ENCODE measurements at places on chromosomes 16 and 17.

- no peaks in the 10 kb centered on the region for H3K36me3 ChIP-seq
- no peak overlapping the region for H3K27ac ChIP-seq
- no peak for DNase-seq
- peaks cover 55% of the 10 kb centered on the region for H3K27me3 ChIP-seq
Measured at GRCh38 chr17:48014595-48015111, 22.9 kb downstream of the COPZ2 start.

GRCh38 chr17:39036009-39036408 is 68.8 kb upstream of the FBXO47 start:
- H3K27me3 ChIP-seq, result peaks cover 40% of the 10 kb centered on the region
- H3K27ac ChIP-seq, result no peak overlapping the region
- H3K36me3 ChIP-seq, result no peaks in the 10 kb centered on the region
- no peaks in the 10 kb centered on the region for H3K4me1 ChIP-seq
- no peak for DNase-seq
- no peak overlapping the region for H3K4me3 ChIP-seq

- peak overlapping the region; percentile 94 for H3K4me3 ChIP-seq
- H3K36me3 ChIP-seq, result peaks cover 79% of the 10 kb centered on the region
Measured at GRCh38 chr17:7573324-7574080, 5.9 kb upstream of the CD68 start.

GRCh38 chr16:31331141-31331764 is 23.7 kb upstream of the ITGAX start:
- peak overlapping the region; percentile 76 for H3K4me3 ChIP-seq
- H3K36me3 ChIP-seq, result peaks cover 25% of the 10 kb centered on the region
- peak; percentile 73 for DNase-seq
- peaks cover 42% of the 10 kb centered on the region for H3K4me1 ChIP-seq
- H3K27me3 ChIP-seq, result peaks cover 47% of the 10 kb centered on the region
- H3K27ac ChIP-seq, result no peak overlapping the region

DNA sequence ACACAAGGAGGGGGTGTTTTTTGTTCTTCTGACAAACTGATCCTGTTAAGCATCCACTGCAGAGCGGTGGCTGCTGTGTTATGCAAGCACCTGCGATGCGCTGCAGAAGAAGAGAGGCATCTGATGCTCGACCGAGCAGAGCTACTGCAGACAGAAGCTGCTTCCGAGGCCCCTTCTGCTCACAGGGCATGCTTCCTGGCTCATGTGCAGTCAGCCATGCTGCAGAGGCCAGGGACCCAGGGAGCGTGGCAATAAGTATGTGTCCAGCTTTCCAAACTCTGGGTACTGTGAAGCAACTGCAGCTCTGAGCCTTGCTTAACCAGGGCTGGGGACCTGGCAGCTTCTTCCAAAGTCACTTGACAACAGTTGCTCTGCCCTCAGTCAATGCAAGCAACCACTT is 448.6 kb upstream of the RBFOX1 start:
- H3K4me3 ChIP-seq, result no peak overlapping the region
- no peaks in the 10 kb centered on the region for H3K36me3 ChIP-seq
- H3K27me3 ChIP-seq, result no peaks in the 10 kb centered on the region
- H3K27ac ChIP-seq, result no peak overlapping the region
- H3K4me1 ChIP-seq, result no peaks in the 10 kb centered on the region

DNA sequence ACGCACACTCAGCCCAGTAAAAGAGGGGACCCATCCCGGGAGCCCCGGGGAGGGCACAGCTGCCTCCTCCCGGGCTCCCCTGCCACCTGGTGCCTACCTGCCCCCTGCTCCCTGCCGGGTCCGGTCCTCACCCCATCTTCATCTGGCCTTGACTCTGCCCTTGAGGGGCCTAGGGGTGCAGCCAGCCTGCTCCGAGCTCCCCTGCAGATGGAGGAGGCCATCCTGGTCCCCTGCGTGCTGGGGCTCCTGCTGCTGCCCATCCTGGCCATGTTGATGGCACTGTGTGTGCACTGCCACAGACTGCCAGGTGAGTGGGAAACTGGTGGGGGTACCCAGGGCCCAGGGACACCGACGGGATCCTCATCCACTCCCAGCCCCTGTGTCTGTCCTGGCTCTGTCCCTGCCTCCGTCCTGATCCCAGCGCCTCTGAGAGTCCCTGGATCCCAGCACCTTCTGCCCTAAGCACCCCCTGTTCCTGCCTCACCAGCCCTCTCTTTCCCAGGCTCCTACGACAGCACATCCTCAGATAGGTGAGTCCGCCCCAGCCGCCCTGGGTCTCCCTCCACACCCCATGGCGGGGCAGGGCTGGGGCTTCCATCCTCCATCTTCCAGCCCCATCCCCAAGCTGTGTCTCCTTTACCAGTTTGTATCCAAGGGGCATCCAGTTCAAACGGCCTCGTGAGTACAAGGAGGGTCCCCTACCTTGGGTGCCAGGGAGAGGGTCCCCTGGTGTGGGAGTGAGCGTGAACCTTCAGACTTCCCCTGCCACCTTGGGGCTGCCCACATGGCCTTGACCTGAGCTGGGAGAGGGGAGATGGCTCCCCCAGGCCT is 574 bp downstream of the LAT start:
- no peaks in the 10 kb centered on the region for H3K27me3 ChIP-seq
- H3K4me1 ChIP-seq, result peaks cover 63% of the 10 kb centered on the region
- DNase-seq, result peak; percentile 38
- H3K36me3 ChIP-seq, result peaks cover 87% of the 10 kb centered on the region
- peak overlapping the region; percentile 96 for H3K27ac ChIP-seq
- peak overlapping the region; percentile 100 for H3K4me3 ChIP-seq

DNA sequence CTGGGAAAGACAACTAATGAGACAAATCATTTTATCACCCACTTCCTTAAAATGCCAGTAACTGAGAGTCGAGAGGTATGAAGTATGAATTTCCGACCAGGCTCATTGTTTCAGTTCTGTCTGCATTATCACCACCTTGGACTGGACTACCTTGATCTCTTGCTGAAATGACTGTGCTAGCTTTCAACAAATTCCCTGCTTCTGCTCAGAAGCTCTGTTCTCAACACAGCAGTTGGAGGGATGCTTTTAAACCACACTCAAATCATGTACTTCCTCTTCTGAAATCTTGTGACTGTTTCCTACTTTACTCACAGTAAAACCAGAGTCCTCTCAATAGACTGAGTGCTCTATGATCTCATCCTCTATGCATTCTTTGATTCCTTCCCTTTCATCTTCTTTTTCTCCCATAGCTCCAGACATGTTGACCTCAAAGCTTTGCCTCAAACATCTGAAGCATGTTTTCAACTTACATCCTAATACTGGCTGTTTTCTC is 195.8 kb downstream of the KCNJ2 start:
- no peak for DNase-seq
- H3K36me3 ChIP-seq, result no peaks in the 10 kb centered on the region
- H3K4me3 ChIP-seq, result no peak overlapping the region
- H3K27me3 ChIP-seq, result no peaks in the 10 kb centered on the region
- no peak overlapping the region for H3K27ac ChIP-seq
- H3K4me1 ChIP-seq, result no peaks in the 10 kb centered on the region

GRCh38 chr17:43714465-43715149 is 44.0 kb downstream of the SOST start:
- no peak overlapping the region for H3K27ac ChIP-seq
- no peaks in the 10 kb centered on the region for H3K36me3 ChIP-seq
- no peak for DNase-seq
- peak overlapping the region; percentile 32 for H3K4me3 ChIP-seq
- H3K4me1 ChIP-seq, result peaks cover 19% of the 10 kb centered on the region

DNA sequence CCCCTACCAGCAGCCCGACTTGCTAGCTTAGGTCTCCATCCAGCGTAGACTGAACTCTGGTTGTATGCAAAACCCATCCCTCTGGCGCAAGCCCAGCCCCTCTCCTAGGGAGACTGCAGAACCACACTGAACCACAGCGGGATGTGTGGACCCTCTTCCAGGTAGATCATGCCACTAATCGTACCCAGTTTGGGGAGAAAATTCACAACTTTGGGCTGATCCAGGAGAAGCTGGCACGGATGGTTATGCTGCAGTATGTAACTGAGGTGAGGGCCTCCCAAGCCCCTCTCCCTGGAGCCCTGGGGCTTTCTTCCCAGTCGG is 3.2 kb downstream of the ACADVL start:
- no peak overlapping the region for H3K27ac ChIP-seq
- peaks cover 8% of the 10 kb centered on the region for H3K27me3 ChIP-seq
- DNase-seq, result no peak
- no peak overlapping the region for H3K4me3 ChIP-seq
- H3K36me3 ChIP-seq, result peaks cover 38% of the 10 kb centered on the region

GRCh38 chr17:6297960-6298359 is 137.0 kb downstream of the AIPL1 start:
- DNase-seq, result no peak
- no peak overlapping the region for H3K4me3 ChIP-seq
- H3K27ac ChIP-seq, result no peak overlapping the region
- H3K27me3 ChIP-seq, result peaks cover 11% of the 10 kb centered on the region
- H3K36me3 ChIP-seq, result no peaks in the 10 kb centered on the region
- H3K4me1 ChIP-seq, result no peaks in the 10 kb centered on the region

DNA sequence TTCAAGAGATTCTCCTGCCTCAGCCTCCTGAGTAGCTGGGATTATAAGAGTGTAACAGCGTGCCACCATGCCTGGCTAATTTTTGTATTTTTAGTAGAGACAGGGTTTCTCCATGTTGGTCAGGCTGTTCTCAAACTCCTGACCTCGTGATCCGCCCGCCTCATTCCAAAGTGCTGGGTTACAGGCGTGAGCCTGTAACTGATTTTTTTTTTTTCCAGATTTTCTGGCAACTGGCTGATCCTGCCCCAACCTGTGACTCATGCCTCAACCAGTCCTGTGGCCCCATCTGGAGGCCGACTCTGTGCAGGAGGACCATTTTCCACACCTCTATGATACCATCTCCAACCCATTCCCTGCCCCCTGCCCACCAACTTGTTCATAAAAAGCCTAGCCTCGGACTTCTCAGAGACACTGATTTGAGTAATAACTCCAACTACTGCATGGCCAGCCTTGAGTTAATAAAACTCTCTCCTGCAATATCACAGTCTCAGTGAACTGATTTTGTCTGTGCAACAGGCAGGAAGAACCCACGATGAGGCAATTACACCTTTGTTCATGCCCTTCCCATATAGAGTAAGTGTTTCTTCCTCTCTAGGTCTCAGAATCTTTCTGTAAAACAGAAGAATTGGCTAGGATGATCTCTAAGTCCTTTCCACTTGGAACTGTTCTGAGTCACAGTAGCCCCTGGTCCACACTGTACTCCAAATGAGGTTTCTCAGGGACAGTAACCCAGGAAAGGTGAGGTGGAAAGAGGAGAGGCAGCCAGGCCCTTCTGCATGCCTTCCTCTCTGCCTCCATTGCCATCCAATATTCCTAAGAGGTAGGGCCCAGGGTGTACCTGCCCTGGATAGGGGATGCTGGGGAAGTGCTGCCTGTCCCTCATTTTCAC is 8.8 kb upstream of the CNOT1 start:
- no peaks in the 10 kb centered on the region for H3K4me1 ChIP-seq
- H3K36me3 ChIP-seq, result no peaks in the 10 kb centered on the region
- no peak overlapping the region for H3K4me3 ChIP-seq
- peak; percentile 24 for DNase-seq
- H3K27ac ChIP-seq, result no peak overlapping the region

GRCh38 chr17:1713878-1714426 is 3.8 kb upstream of the TLCD2 start:
- H3K4me3 ChIP-seq, result peak overlapping the region; percentile 51
- peaks cover 64% of the 10 kb centered on the region for H3K27me3 ChIP-seq
- DNase-seq, result peak; percentile 24
- no peak overlapping the region for H3K27ac ChIP-seq

DNA sequence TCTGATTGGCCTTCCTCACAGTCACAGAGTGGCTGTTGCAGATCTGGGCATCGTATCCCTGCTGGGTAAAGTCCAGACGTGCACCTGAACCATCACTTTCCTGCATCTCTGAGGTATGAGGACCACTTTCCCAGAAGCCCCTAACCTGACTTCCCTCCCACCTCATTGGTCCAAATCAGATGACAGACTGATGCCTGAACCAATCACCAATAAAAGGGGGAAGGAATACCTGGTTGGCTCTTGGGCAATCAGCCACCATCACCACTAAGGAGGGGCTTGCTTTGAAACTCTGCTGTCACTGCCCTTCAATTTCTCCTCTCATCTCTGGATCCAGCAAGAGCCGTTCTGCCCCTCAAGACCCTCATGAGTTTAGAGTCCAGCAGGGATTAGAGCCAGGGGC is 13.6 kb upstream of the WFDC1 start:
- no peaks in the 10 kb centered on the region for H3K36me3 ChIP-seq
- H3K4me3 ChIP-seq, result no peak overlapping the region
- DNase-seq, result no peak
- H3K27me3 ChIP-seq, result peaks cover 17% of the 10 kb centered on the region
- H3K27ac ChIP-seq, result no peak overlapping the region

DNA sequence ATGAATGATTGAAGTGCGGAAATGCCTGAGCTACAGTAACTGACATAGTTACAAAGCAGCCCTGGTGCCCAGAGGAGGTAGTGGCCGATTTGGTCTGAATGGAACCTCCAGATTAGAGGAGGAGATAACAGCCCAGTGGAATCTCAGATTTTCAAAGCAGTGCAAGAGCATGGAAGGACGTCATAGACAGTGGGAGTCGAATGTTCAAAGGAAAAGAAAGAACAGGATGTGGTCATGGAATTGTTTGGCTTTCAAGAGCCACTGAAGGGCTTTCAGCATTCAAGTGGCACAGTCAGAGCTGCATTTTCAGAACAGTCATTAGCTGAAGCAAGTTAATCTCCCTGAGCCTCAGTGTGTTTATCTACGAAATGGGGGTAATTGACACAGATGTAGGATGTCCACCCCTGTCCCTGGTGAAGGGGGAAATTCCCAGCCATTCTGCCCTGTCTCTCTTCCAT is 104.6 kb upstream of the CACNG3 start:
- no peaks in the 10 kb centered on the region for H3K27me3 ChIP-seq
- DNase-seq, result peak; percentile 33
- H3K27ac ChIP-seq, result peak overlapping the region; percentile 56
- peaks cover 29% of the 10 kb centered on the region for H3K36me3 ChIP-seq
- peaks cover 22% of the 10 kb centered on the region for H3K4me1 ChIP-seq

DNA sequence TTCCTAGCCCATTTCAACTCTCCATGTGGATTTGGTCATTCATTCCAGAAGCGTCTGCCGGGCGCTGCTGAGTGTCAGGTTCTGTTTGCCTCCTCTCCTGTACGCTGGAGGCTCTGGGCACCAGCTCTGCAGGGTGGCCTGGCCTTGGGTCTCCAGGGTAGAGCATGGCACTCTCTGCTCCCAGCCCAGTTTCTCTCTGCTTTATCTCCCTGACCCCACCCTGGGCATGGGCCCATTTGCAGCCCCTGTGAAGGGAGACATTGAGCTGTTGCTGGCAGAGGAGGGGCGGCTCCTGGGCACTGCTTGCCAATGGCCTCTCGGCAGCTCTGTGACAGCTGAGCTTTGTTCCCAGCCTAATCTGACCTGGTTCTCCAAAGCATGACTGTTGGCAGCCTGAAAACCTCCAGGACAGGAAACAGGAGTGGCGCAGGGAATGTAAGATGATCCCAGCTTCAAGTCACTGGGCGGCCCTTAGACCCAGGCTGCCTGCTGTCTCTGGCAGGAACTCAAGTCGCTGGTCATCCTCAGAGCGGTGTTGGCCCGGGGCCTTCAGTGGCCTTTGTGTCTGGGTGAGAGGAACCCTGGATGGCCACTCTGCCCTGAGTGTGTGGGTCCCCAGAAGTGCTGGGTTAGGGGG is 146.8 kb downstream of the SEC14L1 start:
- H3K27me3 ChIP-seq, result peaks cover 50% of the 10 kb centered on the region
- no peak overlapping the region for H3K27ac ChIP-seq
- H3K36me3 ChIP-seq, result no peaks in the 10 kb centered on the region
- DNase-seq, result no peak
- no peak overlapping the region for H3K4me3 ChIP-seq

Measured in activated naive CD4-positive, alpha-beta T cell treated with anti-CD3 and anti-CD28 coated beads, Interleukin-2, amount 10 ng/mL, durations not matched to agents 7 days and 5 days (primary cell).